ENCODE measurements at places on chromosomes 1 and 21.

DNA sequence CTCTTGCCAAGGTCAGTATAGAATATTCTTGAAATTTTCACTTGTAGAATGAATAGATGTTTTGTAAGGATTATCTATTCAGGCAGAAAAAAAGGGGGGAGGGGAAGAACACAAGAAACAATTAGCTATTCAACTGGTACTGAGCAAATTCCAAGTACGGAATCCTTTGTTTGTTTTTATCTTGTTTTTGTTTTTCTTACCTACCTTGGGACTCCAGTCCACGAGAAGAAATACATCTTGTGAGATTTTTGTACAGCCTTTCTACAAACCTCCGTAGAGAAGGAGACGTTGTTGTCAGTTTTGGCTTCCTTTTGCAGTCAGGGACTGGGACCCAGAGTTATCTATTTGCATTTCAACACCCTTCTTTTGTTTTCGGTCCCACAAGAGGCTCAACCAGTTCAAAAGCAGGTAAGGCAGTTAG is 36.0 kb downstream of the ZNF281 start:
- DNase-seq = no peak

- DNase-seq = no peak
Measured at GRCh38 chr1:24751833-24752232, 6.6 kb downstream of the CLIC4 start.

DNA sequence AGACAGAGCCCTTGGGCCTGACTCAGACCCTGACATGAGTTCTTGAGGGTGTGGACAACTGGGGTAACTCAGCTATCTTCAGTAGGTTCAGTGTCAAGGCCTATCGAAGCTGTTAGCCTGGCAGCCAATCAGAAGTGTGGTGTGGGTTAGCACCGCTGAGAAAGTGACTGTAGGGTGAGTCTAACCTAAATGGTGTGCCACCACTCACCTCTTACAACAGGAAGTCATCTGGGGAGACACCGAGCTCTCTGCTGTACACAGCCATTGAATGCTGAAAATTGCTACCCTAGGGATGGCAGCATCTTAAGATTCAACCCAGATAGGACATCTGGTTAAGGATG is 44.6 kb downstream of the RASSF5 start:
- peak; percentile 65 for DNase-seq

DNA sequence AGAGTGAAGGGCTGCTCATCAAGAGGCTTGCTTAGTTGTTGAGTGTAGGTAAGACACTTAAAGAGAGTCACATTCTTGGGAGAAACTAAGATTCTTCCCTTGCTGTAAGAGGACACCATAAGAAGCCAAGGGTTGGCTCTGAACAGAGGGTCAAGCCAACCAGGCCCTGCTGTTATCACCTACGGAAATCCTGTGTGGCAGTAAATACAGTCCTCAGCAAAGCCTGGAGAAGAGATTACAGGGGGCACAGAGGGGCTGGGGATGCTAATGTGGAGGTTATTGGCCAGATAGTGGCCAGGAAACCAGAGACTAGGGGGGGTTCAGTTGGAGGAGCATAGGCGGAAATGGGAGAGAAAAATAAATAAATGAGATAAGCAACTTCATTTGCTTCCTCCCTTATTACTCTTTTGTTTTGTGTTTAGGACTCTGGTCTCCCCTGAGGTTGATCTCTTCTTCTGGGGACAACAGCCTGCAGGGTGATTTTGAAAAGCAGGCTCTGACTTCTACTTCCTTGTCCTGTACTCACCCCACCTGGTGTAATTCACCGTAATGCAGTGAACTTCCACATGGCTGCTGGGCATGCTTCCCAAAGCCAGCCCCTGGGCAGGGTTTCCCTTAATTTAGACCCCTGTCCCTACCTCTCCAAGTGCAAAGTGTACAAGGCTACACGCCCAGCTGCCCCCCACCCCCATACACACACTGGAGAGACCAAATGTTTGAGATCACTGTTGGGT is 40.9 kb downstream of the MTARC1 start:
- DNase-seq = no peak

- no peak for DNase-seq
Measured at GRCh38 chr1:160607011-160607671, 27.8 kb upstream of the CD84 start.

GRCh38 chr1:209570743-209571142 is 12.8 kb upstream of the CAMK1G start:
- DNase-seq = no peak

- no peak for DNase-seq
Measured at GRCh38 chr1:162679298-162679697, 47.0 kb downstream of the DDR2 start.

GRCh38 chr1:185776522-185776921 is 42.3 kb downstream of the HMCN1 start:
- DNase-seq = no peak

DNA sequence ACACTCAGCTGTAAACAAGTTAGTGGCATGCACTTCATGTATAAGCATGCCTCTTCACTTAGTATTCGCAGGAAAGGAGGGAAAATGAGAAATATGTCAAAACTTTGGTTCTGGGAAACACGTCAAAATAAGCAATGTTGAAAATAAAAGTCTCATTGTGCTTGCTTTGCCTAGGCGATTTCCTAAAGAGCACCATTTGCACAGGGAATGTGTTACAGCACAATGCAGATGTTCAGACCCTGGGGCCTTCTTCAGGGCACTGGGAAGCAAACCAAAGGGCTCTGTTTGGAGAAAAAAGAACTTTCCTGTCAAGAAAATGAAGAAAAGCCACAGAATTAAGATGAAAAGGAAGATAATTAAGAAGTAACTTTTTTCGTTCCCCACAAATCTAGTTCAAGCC is 98.6 kb upstream of the PLD5 start:
- DNase-seq = no peak

- DNase-seq = no peak
Measured at GRCh38 chr1:29830383-29830782, 594.1 kb downstream of the PTPRU start.

DNA sequence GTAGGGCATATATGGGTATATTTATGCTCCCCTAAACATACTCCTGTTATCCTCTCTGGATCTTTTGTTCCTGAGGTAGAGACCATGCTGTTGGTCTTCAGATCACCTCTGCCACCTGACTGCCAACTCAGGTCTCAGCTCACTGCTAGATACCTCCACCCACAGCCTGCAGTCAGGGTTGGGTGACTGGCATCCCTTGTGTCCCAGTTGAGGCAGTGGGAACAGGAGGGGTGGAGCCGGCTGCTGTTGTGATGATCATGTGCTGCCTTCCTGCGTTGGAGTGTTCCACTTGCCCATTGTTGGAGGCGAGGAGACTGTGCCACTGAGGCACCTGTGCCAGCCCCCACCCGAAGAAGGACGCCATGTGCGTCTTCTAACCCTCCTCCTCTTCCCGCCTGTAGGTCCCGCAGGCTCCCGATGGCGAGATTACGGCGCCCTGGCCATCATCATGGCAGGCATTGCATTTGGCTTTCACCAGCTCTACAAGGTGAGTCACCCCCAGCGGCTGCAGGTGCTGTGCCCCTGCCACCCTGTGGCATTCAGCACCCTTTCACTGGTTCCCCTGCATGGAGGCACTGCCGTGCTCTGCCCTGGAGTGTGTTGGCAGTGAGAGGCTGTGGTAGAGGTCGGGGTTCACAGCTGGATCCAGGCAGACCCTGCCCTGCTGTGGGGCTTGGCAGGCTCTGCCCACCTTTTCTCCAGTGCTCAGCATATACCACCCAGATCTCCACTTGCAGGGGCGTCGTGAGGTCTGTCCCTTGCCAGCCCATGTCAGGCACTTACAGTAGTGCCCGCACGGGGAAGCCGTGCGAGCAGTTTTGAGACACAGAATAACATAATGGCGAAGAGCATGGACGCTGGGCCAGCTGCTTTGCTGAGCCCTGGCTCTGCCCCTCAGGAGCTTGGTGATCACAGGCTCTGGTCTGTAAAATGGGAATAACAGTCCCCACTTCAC is 143.5 kb downstream of the PEX14 start:
- DNase-seq = no peak

- DNase-seq = no peak
Measured at GRCh38 chr1:170836141-170836540, 99.2 kb upstream of the MROH9 start.

GRCh38 chr21:36134803-36135390 is at the start of gene CBR3:
TSS of gene CBR3 (plus strand) at chr21:36135079. CDS start at chr21:36135193, 114 bp downstream.
- no peak for DNase-seq

DNA sequence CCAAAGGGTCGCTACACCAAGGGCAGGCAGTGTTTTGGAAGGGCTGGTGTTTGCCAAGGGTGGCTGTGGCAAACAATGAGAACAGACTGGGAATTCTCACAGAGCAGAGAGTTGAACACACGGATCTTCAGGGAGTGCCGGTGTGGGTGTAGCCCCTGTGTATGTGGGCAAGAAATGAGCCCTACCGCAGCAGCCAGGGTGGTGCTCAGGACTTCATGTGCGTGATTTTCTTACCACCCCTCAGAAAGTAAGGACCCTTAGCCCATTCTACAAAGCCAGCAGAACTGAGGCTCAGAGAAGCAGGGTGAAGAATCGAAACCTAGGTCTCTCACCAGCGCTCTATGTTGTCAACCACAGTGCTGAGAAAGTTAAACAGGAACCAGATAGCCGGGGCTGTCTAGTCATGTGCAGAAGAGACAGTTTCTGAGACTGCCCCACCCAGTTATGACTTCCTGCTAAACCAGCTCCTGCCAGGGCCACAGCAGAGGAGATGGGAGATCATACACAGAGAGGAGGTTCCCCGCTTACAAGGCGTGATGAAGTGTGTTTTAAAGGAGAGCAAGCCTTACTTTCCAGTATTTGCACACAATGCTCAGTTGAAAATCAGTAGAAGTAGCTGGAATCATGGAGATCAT is 21.9 kb upstream of the MORC3 start:
- peak; percentile 27 for DNase-seq

DNA sequence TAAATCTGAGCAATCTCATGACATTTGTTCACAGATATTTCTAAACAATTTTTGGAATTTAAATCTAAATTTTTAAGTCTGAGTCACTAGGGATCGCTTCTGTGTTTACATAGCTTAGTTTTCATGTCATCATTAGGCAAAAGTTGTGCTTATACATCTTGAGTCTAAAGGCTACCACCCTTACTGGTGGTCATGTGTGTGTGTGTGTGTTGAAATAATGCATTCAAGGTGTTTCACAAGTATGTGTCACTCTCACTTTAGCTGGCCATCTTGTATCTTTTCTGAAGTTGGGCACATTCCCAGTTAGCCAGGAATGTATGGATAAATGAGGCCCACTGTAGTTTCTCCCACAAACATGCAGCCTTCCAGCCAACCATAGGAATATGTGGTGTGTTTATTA is 1162.5 kb upstream of the PRMT6 start:
- DNase-seq = no peak

- no peak for DNase-seq
Measured at GRCh38 chr1:167710836-167711235, 10.9 kb upstream of the MPZL1 start.
